GM23248 (cell line): ENCODE measurements at places on chromosomes 7 and 10. TPM values are rescaled to one million over a fixed set of nuclear protein-coding genes. Genes with fewer than 3 reads are reported as not detected.

The ENO4 gene
- total RNA-seq, result 0.11 and 0.51 TPM in 2 replicates

The PLEKHA8 gene
- 10.3 and 15.3 TPM in 2 replicates for total RNA-seq

The BTBD16 gene
- not detected in 2 replicates for total RNA-seq

The PVRIG gene
- total RNA-seq, result not detected in 2 replicates

The EPHA1 gene
- not detected in 2 replicates for total RNA-seq

The TMEM196 gene
- total RNA-seq, result not detected in 2 replicates

The JCAD gene
- total RNA-seq, result 24.3 and 24.8 TPM in 2 replicates
